ENCODE measurements at places on chromosomes 16 and 17.
A peak's percentile ranks its signal among the peaks of the same experiment; 100 is the strongest.

- DNase-seq: no peak
Observed at GRCh38 chr17:8019665-8020650, 17.5 kb downstream of the GUCY2D start.

- DNase-seq: peak; percentile 40
Observed at GRCh38 chr17:37770631-37771518, 26.0 kb upstream of the HNF1B start.

DNA sequence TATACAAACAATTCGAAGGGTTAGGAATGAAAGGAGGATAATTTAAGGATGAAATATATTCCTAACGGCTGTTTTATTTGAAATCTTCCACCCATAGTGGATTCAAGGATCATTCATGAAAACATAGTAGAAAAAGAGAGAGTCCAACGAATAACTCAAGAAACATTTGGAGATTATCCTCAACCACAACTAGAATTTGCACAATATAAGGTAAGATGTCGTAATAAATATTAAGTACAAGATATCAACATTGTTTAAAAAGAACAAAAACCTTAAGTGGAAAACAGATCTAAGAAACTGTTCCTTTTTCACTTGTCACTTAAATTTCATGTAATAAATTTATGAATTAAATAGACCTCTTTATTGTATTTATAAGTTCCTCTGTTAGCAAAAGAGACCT is 9.2 kb upstream of the ATMIN start:
- no peak for DNase-seq

DNA sequence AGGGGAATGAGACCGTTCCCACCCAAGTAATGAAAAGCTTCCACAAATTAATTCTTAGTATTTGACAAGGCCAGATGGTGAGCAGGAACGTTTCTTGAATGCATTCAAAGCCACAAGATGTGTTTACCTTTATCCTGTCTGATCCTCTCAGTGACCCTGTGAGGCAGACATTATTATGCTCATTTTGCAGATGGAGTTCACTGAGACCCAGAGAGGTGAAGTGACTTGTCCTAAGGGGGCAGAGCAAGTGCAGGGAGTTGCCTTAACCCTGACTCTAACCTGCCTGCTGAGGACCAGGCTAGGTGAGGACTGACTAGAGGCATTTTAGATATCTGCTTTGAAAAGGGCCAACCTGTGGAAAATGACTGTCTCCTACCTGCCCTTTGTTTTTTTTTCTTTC is 156.7 kb downstream of the HAPSTR1 start:
- DNase-seq: no peak

- peak; percentile 55 for DNase-seq
Observed at GRCh38 chr17:6843241-6843880, 11.8 kb upstream of the TEKT1 start.

DNA sequence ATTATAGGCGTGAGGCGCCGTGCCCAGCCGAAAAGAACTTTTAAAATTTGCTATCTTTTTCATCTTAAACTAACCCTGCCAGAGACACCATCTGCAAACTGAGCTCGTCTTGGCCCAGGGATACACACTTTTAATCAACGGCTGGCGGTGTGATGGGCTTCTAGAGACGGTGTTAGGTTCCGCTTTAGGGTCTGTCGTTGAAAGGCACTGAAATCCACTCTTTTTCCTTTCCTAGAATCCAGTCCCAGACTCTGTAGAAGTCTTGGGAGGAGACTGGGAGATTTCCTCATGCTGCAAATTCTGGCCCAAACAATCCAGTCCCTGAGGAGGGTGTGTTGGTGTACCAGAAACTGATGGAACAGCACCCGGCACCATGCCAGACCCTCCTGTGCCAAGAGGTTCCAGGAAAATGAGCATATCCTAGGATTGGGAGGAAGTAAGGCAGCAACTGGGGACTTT is 52.0 kb upstream of the TEX2 start:
- no peak for DNase-seq

GRCh38 chr17:29384901-29385300 is 5.3 kb upstream of the TAOK1 start:
- no peak for DNase-seq

GRCh38 chr16:739560-740458 is 988 bp downstream of the CIAO3 start:
- no peak for DNase-seq

DNA sequence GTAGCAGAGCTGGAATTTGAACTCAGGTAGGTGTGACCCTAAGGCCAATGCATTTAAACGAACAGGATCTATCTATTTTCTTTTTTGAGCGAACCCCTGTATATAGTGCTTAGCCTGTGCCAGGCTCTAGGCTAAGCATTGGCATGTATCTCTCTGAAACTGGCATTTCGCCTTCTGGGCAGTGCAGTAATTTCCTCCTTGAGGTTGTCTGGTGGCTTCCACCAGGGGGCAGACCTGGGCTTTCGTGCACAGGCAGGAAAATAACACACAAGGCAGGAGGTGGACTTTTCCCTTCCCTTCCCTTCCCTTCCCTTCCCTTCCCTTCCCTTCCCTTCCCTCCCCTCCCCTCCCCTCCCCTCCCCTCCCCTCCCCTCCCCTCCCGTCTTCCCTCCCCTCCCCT is 34.4 kb upstream of the PRKCB start:
- DNase-seq: peak; percentile 32

DNA sequence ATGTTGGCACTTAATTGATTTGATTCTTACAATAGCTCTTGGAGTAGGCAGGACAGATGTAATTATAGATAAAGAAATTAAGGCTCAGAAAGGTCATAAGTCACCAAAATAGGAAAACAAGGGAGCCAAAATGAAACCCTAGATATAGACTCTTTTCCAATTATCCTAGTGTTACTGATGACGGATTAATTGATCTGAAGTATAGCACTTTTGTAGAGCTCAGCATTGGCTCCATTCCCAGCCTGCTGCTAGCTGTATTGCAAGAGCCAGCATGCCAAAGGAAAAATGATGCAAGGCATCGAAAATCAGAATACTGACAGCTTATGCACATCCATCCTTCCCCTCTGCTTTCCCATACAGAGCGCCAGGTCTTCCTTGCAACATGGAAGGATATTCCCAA is 21.6 kb upstream of the RASL10B start:
- DNase-seq: no peak

DNA sequence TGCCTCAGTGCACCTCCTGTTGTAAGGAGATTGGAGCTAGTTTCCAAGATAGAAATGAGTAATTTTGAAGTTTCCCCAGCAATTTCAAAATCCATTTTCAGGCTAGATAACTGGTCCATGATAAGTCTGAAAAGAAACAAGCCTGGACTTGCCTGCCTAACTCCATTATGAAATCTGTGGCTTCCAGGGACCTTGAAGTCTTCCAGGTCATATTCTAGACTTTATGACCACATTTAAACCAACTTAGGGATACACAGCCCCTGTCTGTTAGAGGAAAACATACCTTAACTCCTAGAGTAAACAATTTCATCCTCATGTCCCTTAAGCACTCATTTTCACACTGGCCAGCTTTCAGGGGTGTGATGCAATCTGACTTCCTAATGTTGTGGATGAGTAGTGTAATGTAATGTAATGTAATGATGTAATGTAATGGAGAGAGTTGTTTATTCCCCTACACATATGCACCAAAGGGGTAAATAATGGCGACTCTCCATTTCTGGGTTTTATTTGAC is 96.7 kb upstream of the FAM20A start:
- DNase-seq: no peak

DNA sequence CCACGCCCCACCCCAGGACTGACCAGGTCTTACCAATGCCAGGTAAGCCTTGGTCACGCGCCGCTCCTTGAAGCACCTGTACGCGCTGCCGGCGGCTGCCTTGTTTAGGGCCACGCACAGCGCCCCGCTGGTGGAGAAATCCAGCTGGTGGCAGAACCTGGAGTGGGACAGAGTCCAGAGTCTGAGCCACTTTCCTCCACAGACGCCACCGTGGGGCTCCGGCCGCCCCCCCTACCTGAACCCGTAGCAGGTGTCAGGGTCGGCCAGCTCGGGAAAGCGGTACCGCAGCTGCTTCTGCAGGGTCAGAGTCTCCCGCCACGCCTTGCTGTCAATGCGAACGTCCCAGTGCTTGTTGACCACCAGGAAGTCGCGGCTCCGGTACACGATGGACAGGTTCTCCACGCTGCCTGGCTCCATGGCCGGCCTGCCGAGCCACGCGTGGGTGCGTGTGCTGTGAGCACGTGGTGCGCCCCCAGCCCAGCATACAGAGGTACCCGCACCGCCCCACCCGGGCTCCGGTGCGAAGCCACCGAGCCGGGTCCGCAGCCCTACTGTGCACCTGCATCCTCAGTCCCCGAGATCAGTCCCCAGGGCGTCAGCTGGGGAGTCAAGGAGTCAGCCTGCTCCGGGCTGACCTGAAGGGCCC is 737 bp downstream of the RPUSD1 start:
- DNase-seq: no peak

- no peak for DNase-seq
Observed at GRCh38 chr17:81806461-81807209, 2.7 kb downstream of the GCGR start.

GRCh38 chr16:4120176-4120575 is 3.9 kb upstream of the ADCY9 start:
- DNase-seq: no peak

- DNase-seq: no peak
Observed at GRCh38 chr17:16442594-16443510, 27.5 kb downstream of the TRPV2 start.

DNA sequence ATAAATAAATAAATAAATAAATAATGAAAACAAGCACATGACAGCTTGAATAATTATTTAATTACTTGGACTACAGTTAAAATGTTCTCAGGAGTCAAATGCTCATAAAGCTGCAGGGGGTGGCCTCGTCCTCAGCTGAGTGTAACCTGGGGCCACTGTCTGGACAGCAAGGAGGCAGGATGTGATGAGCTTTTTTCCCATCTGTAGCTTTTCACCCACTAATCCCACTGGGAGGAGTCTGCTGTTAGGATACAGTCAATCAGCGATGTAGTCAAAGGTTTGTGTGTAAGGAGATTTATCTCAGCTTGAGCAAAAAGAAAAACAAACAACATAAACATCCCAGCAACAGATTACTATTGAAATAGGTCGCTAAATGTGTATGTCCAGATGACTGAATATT is 22.5 kb downstream of the ZCCHC14 start:
- no peak for DNase-seq

DNA sequence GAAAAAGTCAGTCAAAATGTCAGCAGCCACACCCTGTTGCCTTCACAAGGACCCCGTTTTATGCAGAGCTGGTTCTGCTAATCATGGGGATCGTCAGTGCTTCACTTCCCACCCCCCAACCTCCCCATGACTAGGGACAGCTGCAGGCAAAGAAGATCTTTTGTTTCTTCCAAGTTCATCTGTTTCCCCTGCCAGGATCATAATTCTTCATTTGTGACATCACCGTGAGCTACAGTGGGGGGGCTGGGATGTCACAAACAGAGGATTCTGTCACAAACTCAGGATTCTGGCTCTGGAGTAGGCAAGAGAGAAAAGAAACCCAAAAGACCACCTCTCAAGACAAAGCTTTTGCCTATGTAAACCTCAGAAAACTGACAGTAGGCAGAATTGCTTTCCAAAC is 24.7 kb downstream of the DNAJC7 start:
- no peak for DNase-seq

All from SW 1271 (cell line).